Upper lobe of right lung (tissue), 1 donor: ENCODE measurements at places on chromosomes 5 and 9. TPM values are rescaled to one million over a fixed set of nuclear protein-coding genes. Genes with fewer than 3 reads are reported as not detected.
A peak's percentile ranks its signal among the peaks of the same experiment; 100 is the strongest.

The RABEPK gene
- total RNA-seq = 10.0 TPM

The IRGM gene
- not detected for total RNA-seq

GRCh38 chr9:22395687-22396141 is 50.9 kb upstream of the DMRTA1 start:
- H3K4me1 ChIP-seq = no peaks in the 10 kb centered on the region
- no peaks in the 10 kb centered on the region for H3K27me3 ChIP-seq
- H3K4me3 ChIP-seq = no peak overlapping the region
- no peak overlapping the region for H3K27ac ChIP-seq
- H3K36me3 ChIP-seq = no peaks in the 10 kb centered on the region
- no peak for DNase-seq

The CYLC2 gene
- not detected for total RNA-seq

The OLFML2A gene
- 39.5 TPM for total RNA-seq

GRCh38 chr9:80093695-80094094 is 521.9 kb downstream of the TLE4 start:
- DNase-seq = no peak
- no peaks in the 10 kb centered on the region for H3K27me3 ChIP-seq
- H3K27ac ChIP-seq = no peak overlapping the region
- H3K4me1 ChIP-seq = no peaks in the 10 kb centered on the region

The ZDHHC11 gene
- total RNA-seq = 12.6 TPM

- no peaks in the 10 kb centered on the region for H3K27me3 ChIP-seq
- DNase-seq = no peak
- no peaks in the 10 kb centered on the region for H3K36me3 ChIP-seq
- H3K4me3 ChIP-seq = no peak overlapping the region
- H3K4me1 ChIP-seq = no peaks in the 10 kb centered on the region
These were observed 377.3 kb downstream of the KIAA0825 start for GRCh38 chr5:94240993-94241651.

The TGFBI gene
- 96.7 TPM for total RNA-seq

The CACFD1 gene
- 39.8 TPM for total RNA-seq

GRCh38 chr9:75181750-75182149 is 93.4 kb downstream of the OSTF1 start:
- no peaks in the 10 kb centered on the region for H3K27me3 ChIP-seq
- H3K27ac ChIP-seq = no peak overlapping the region
- H3K4me3 ChIP-seq = no peak overlapping the region
- DNase-seq = no peak

DNA sequence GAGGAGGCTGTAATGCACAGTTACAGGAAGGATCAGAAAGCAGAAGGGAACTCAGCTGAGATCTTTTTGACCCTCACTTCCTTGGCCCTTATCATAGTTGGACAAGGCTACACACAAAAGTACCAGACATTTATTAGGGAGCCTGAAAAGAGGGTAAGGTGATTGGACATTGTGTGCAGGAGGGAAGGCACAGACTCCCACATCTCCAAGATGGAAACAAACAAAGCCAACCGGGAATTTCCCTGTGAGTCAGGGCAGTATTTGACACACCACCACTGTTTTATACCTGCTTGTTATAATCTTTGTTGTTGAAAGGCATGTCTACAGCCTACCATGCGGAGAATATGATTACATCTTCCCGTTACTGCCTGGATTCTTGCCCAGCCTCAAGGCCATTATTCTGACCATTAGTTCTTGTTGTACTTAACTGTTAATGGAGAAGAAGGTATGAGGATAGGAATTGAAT is 3.0 kb upstream of the CCNG1 start:
- H3K4me3 ChIP-seq = no peak overlapping the region
- DNase-seq = no peak
- H3K4me1 ChIP-seq = peaks cover 13% of the 10 kb centered on the region
- H3K27me3 ChIP-seq = no peaks in the 10 kb centered on the region
- H3K36me3 ChIP-seq = no peaks in the 10 kb centered on the region
- H3K27ac ChIP-seq = no peak overlapping the region

The BARHL1 gene
- total RNA-seq = not detected

DNA sequence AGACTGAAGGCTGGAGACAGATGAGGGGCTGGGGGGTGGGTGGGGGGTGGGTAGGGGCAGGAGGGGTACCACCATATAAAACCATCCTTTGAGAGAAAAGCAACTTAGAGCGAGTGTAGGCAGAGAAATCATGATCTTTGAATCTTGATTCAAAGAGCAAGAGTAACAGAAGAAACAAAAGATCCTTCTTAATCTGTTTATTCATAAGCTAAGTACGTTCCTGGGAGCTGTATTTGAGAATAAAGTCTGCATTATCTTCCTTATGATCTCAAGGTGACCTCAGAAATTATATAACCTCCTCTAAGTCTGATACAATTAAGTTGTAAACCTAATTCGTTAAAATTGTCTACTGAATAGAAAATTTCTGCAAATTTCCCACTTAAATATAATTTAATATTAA is 558.8 kb downstream of the NR2F1-AS1 start:
- no peaks in the 10 kb centered on the region for H3K4me1 ChIP-seq
- H3K36me3 ChIP-seq = no peaks in the 10 kb centered on the region
- H3K4me3 ChIP-seq = no peak overlapping the region
- H3K27me3 ChIP-seq = no peaks in the 10 kb centered on the region
- H3K27ac ChIP-seq = no peak overlapping the region
- no peak for DNase-seq

The PDE6A gene
- total RNA-seq = 0.09 TPM

The DOCK2 gene
- total RNA-seq = 65.4 TPM

- no peak for DNase-seq
- H3K27ac ChIP-seq = no peak overlapping the region
- H3K4me1 ChIP-seq = peaks cover 4% of the 10 kb centered on the region
- no peaks in the 10 kb centered on the region for H3K27me3 ChIP-seq
- H3K36me3 ChIP-seq = no peaks in the 10 kb centered on the region
- no peak overlapping the region for H3K4me3 ChIP-seq
These were observed 39.4 kb upstream of the ERCC6L2 start for GRCh38 chr9:95836072-95836471.

DNA sequence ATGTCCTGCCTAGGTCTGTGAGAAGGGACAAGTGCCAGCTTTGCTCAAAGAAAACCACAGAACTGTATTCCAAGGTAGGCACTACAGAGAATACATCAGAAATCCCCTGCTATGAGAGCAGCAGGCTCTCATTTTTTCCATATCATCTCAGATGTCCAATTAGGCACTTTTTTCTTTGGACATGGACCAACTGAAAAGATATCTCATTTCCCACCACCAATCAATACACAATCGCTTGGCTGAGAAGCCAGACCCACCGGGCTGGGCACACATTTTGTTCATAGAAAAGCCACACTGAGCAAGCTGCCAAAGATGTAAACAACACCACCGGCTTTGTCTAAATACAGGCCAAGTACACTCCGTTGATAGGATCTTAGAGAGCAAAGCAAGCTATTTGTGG is 25.9 kb downstream of the STOM start:
- H3K4me1 ChIP-seq = peaks cover 23% of the 10 kb centered on the region
- H3K4me3 ChIP-seq = no peak overlapping the region
- H3K36me3 ChIP-seq = peaks cover 100% of the 10 kb centered on the region
- DNase-seq = no peak
- H3K27me3 ChIP-seq = no peaks in the 10 kb centered on the region

- H3K27me3 ChIP-seq = no peaks in the 10 kb centered on the region
- H3K27ac ChIP-seq = peak overlapping the region; percentile 88
- peaks cover 9% of the 10 kb centered on the region for H3K4me1 ChIP-seq
- H3K36me3 ChIP-seq = no peaks in the 10 kb centered on the region
- H3K4me3 ChIP-seq = peak overlapping the region; percentile 77
- no peak for DNase-seq
These were observed 1.7 kb upstream of the CNTRL start for GRCh38 chr9:121073038-121073437.

DNA sequence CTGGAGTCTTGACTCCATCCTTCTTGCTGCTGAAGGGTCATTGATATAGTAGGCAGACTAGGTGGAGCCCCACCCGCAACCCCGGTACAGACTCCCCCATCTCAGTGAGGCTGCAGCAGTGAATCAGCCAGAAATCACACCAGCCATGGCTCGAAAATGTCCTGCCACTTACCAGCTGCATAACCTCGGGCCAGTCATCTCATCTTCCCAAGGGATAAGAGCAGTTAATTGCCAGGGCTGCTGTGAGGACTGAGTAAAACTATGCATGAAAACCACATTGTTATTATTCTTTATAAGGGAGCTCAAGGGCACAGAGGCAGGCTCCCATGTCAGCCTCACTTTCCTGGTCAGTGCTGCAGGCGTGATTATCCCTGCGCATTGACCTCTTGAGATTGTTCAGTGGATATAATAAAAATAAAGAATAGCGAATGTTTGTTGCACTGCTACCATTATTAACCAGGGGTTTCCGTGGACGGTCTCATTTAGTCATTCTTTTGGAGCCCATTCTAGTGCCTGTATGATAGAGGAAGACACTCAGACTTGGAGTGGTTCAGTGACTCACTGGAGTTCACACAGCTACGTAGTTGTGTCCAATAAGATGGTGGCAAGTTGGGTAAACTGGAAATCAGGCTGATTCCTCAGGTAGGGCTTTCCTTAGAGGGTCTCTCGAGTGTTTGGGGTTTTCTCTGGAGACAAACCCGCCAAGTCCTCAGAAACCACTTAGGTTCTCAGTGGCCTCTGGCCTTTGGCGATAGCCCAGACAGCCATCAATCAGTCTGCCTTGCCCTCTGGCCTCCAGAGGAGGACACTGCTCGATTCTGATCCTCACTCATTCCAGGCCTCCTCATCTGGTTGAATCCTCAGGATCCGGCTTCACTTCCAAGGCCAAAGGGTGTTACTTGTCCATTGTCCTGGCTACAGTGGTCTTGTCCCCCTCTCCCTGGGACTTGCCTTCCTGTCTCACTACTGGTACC is 39.9 kb downstream of the COL15A1 start:
- H3K27me3 ChIP-seq = no peaks in the 10 kb centered on the region
- no peak for DNase-seq
- no peaks in the 10 kb centered on the region for H3K36me3 ChIP-seq
- no peaks in the 10 kb centered on the region for H3K4me1 ChIP-seq

The RASEF gene
- 10.9 TPM for total RNA-seq

DNA sequence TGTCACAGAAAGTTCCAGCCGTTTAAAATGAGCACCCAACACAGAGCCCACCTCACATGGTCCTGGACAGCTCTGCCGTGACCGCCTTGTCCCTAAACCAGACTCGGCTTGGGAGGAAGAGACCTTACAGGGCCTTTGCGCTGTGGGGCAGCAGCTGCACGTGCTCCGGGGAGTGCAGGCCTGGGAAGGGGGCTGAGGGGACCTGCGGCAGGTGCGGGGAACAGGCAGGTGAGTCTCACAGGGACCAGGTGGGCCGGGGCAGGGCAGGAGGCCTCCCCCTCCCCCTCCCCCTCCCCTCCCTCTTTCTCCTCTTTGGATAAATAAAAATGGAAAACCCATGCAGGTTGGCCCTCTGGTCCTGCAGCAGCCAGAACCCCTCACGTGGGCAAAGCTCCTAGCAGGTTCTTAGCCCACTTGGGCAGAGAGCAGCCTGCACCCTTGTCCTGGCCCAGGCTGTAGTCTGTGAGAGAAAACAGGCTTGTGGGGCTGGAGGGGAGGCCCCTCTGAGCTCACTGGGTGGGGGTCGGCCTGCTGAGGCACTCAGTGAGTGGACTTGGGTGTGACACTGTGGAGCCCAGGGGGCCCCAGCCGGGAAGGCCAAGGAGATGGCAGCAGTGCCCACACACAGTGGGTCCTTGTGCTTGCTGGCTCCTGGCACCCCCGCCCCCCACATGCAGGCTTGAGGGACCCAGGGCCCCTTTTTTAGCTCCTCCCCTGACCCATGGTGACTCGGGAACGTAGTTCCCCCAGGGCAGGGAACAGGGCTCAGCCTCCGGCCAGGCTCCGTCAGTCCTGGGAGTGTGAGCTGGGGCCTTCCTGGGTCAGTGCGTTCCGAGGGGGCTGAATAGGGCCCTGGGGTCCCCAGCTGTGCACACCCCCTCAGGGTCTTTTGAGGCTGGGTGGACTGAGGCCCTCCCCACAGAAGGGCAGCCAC is 40.0 kb upstream of the CACNA1B start:
- no peak overlapping the region for H3K27ac ChIP-seq
- no peak overlapping the region for H3K4me3 ChIP-seq
- no peaks in the 10 kb centered on the region for H3K27me3 ChIP-seq
- DNase-seq = no peak
- no peaks in the 10 kb centered on the region for H3K4me1 ChIP-seq
- peaks cover 46% of the 10 kb centered on the region for H3K36me3 ChIP-seq

The GLRA1 gene
- not detected for total RNA-seq

DNA sequence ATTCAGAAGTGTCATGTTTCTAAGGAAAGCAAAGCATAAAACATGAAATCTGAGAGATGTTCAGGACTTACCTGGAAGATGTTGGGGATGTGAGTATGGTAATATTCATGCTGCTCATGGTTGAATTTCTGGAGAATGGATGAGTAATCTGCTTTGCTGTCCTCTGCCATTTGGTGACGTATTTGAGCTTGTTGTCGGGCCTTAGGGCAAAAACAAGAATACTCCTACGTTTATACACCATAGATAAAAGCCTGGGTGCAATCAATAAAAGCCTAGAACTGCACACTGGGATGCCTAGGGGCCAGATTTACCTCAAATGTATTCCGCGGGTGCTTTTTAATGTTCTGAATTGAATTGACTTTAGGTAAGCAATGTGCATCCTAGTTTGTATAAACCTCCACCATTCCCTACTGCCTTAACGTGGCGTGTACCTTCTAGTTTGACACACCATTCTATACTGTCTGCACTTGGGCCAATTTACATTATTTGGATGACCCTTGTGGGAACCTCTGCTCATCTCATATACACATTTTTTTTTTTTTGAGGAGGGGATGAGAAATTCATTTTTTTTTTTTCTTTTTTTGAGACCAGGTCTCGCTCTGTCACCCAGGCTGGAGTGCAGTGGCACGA is 94.4 kb downstream of the USP20 start:
- H3K27ac ChIP-seq = no peak overlapping the region
- H3K27me3 ChIP-seq = no peaks in the 10 kb centered on the region
- no peak overlapping the region for H3K4me3 ChIP-seq
- DNase-seq = no peak
- H3K4me1 ChIP-seq = peaks cover 29% of the 10 kb centered on the region

DNA sequence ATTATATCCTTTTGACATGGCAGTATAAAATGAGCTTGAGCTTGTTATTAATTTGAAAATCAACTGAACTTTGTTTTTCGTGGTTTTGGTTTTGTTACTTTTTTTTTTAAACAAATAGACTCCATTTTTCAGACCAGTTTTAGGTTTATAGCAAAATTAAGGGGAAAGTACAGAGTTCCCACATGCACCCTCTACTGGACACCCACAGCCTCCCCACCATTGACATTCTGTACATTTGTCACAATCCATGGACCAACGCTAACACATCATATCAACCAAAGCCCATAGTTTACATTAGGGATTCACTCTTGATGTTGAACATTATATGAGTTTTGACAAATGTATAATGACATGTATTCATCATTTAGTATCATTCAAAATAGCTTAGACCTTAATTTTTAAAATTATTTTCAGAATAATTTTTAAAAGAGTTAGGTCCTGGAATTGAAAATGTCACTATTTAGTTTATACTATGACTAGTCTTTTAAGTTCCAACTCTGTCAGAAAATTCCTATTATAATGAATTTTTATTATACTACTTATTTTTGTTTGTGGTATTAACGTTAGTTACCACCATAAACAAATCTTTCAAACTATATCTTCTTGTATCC is 35.3 kb upstream of the JMY start:
- H3K36me3 ChIP-seq = no peaks in the 10 kb centered on the region
- no peak for DNase-seq
- no peaks in the 10 kb centered on the region for H3K4me1 ChIP-seq
- no peak overlapping the region for H3K27ac ChIP-seq
- H3K27me3 ChIP-seq = no peaks in the 10 kb centered on the region
